ENCODE measurements at places on chromosomes 11 and 22. TPM values are rescaled to one million over a fixed set of nuclear protein-coding genes. Genes with fewer than 3 reads are reported as not detected.

- DNase-seq = no peak
These were observed 265.7 kb upstream of the CTSC start for GRCh38 chr11:88603091-88603867.

- DNase-seq = no peak
These were observed 2.3 kb upstream of the APLNR start for GRCh38 chr11:57239348-57239747.

DNA sequence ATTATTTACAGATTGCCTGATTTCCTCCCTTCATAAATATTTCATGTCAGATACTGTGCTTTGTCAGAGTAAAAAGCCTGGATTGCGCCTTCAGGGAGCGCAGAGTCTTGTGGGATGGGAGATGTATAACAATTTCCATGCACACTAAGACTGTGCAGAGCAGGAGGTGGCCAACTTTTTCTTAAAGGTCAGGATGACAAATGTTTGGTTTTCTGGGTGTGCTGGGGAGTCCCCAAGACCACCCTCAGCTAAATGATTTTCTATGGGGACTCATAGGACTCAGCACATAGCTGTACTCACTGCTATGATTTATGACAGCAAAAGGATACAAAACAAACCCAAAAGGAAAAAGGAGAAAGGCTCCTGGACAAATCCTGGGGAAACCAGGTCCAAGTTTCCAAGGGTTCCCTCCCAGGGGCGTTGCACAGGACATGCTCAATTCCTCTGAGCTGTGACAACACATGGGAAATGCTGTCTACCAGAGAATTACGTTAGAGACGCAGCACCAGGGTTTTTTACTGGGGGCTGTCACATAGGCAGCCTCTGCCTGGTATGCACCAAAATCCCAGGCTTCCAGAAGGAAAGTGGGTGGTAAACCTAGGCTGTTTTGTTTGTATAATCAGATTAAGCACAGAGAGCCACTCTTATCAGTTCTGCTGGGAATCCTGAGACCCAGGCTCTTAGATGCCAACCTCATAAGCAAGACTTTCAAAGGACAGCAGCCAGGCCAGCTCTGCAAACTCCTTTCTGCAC is 59.1 kb downstream of the CSNK2A3 start:
- DNase-seq = no peak

GRCh38 chr22:27761000-27761399 is 40.6 kb downstream of the MN1 start:
- no peak for DNase-seq

DNA sequence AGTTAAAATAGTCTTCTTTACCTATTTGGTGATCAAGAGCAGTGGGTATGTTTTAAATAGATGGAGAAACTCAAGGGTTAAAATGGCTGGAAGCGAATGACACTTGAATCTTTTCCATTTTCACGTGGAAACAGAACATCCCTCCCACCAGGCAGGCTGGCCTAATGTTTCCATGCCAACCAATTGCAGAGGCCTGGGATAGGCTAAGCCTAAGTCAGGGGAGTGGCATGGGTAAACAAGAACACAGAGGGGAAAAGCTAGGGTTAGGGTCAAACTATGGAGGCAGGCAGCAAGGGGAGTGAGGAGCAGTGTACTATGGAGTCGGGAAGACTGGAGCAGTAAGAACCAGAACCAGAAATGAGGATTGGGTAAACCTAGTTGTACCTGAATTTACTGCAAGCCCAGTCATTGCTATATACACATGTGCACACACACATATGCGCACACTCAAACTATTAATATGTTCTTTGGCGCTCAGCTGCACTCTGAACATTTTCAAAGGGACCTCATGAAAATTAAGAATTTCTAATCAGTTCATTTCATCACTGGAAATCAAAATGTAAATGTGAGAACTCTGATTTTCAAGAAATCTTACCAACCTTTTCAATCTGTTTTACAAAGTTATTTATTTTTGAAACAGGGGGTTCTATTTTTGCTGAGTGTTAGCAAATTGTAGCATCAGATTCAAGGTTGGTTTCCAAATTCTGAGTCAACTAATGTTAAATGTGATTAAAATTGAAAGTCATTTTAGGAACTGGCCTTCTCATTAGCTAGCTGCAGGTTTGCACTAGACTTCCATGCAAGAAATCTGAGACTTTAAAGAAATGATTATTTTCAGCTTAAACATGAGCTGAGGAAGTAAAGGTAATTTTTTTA is 327.0 kb upstream of the CCDC90B start:
- no peak for DNase-seq

Gene CARD16
- polyA plus RNA-seq = 318 TPM

DNA sequence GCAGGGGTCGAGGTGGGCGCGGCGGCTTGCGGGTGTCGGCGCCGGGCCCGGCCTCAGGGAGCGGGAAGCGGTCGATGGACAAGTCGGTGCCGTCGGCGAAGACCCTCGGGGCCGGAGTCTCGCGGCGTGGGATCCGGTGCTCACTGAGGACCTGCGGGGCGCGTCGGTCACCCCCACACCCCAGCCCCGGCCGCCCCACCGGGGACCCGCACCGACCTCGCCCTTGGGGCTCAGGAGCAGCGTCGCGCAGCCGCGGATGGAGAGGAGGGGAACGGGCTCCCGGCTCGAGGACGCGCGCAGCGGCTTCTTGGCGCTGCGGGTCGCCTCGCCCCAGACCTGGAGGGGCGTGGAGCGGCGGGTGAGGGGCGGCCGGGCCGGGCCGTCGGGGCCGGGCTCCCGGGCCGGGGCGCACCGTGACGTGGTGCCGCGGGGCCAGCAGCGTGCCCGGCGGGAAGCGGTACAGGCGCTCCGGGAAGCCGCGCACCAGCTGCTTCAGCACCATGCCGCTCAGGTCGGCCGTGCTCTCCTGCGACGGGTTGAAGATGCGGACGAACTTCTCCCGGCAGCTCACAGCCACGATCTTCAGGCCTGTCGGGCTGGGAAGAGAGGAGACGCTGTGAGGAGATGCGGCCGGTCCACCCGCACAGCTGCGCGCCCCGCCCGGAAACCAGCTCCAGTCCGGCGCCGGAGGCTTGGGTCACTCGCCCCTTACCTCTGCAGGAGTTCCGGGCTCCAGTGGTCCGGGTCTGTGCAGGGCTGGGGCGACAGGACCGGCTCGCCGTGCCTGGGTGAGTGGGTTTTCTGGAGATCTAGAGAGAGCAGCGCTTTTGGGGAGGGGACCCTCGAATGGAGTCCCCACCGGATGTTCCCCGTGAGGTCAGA is 4.5 kb downstream of the LMNTD2 start:
- DNase-seq = no peak

Gene KLHL35
- 0.31 TPM for polyA plus RNA-seq

Gene OR4D5
- not detected for polyA plus RNA-seq

DNA sequence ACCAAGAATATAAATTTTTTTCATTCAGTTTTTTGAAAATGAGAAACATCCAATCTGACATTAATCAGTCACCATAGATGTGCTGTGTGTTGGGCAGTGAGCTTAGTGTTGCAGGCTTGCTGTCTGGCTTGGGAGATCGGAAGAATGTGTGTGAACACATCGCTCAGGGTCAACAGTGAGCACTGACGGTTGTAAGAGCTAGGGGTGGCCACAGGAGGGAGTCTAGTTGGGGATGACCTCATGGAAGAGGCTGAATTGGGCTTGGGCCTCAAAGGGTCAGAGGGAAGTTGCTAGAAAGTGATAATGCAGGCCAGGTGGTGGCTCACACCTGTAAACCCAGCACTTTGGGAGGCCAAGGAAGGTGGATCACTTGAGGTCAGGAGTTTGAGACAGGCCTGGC is 375.4 kb downstream of the DDX10 start:
- DNase-seq = no peak

Gene BCO2
- not detected for polyA plus RNA-seq

GRCh38 chr11:12182302-12182675 is 71.9 kb downstream of the MICAL2 start:
- DNase-seq = no peak

GRCh38 chr11:77444261-77444660 is 29.6 kb downstream of the PAK1 start:
- no peak for DNase-seq

- DNase-seq = no peak
These were observed 4.5 kb downstream of the OR51T1 start for GRCh38 chr11:4886186-4886585.

Gene NLRP14
- polyA plus RNA-seq = not detected
